Cardiac muscle cell (in vitro differentiated cells and primary cell): ENCODE measurements at places on chromosomes 2 and 18. TPM values are rescaled to one million over a fixed set of nuclear protein-coding genes. Genes with fewer than 3 reads are reported as not detected.

The DNAJC5G gene
- 3.6 and 14.1 TPM in 2 replicates for total RNA-seq

The POTEJ gene
- total RNA-seq = 1.1 and 4.1 TPM in 2 replicates

The COL5A2 gene
- total RNA-seq = 51.1 and 59.8 TPM in 2 replicates

The PRSS56 gene
- total RNA-seq = not detected in 2 replicates

The IL18R1 gene
- total RNA-seq = 0.07 and 0.12 TPM in 2 replicates

The SERPINB13 gene
- not detected in 2 replicates for total RNA-seq

The PJVK gene
- 3.9 and 6.9 TPM in 2 replicates for total RNA-seq

The CYP26B1 gene
- 3.1 and 3.6 TPM in 2 replicates for total RNA-seq

The ANO7 gene
- total RNA-seq = 2.7 and 2.8 TPM in 2 replicates

The ACADL gene
- total RNA-seq = 0.45 and 1.6 TPM in 2 replicates

The PCARE gene
- total RNA-seq = 0.49 and 0.57 TPM in 2 replicates

The C2orf49 gene
- 21.5 and 37.9 TPM in 2 replicates for total RNA-seq

The LCT gene
- 0.03 TPM in 1 of 2 replicates, not detected in the other for total RNA-seq

The CENPA gene
- total RNA-seq = 1.9 and 18.6 TPM in 2 replicates

The MC4R gene
- 0.21 and 0.54 TPM in 2 replicates for total RNA-seq

The C2orf80 gene
- total RNA-seq = not detected in 2 replicates

The CSRNP3 gene
- 10.8 and 13.8 TPM in 2 replicates for total RNA-seq
